Smooth muscle cell of the umbilical artery (primary cell): ENCODE measurements at places on chromosomes 11 and 22. TPM values are rescaled to one million over a fixed set of nuclear protein-coding genes. Genes with fewer than 3 reads are reported as not detected.

The SHANK2 gene
- 3.7 and 6.8 TPM in 2 replicates for total RNA-seq

The GALNT18 gene
- 49.0 and 51.7 TPM in 2 replicates for total RNA-seq

The THY1 gene
- 429 and 713 TPM in 2 replicates for total RNA-seq

The RASSF7 gene
- total RNA-seq: 7.1 and 13.3 TPM in 2 replicates

The KRTAP5-7 gene
- 0.14 TPM in 1 of 2 replicates, not detected in the other for total RNA-seq

The OR2AG2 gene
- 0.28 TPM in 1 of 2 replicates, not detected in the other for total RNA-seq

The PHOX2A gene
- not detected in 2 replicates for total RNA-seq

The EXPH5 gene
- total RNA-seq: 0.09 and 0.30 TPM in 2 replicates

The NR1H3 gene
- 4.4 and 4.8 TPM in 2 replicates for total RNA-seq

The DYNC2H1 gene
- 40.7 and 55.8 TPM in 2 replicates for total RNA-seq

The OTOG gene
- total RNA-seq: not detected in 2 replicates

The TSSK2 gene
- not detected in 2 replicates for total RNA-seq

The GAL gene
- 0.59 and 0.74 TPM in 2 replicates for total RNA-seq

The FOXR1 gene
- not detected in 2 replicates for total RNA-seq

The APOA1 gene
- total RNA-seq: 3.0 and 10.4 TPM in 2 replicates

The AGBL2 gene
- 0.30 and 2.0 TPM in 2 replicates for total RNA-seq

The GTSE1 gene
- 0.59 and 5.1 TPM in 2 replicates for total RNA-seq

The SLC6A5 gene
- not detected in 2 replicates for total RNA-seq

The CRYBA4 gene
- total RNA-seq: not detected in 2 replicates

The OR8B3 gene
- not detected in 2 replicates for total RNA-seq

The OVOL1 gene
- total RNA-seq: not detected in 2 replicates

The DGCR6 gene
- total RNA-seq: 0.14 and 1.8 TPM in 2 replicates

The ASCL2 gene
- not detected in 2 replicates for total RNA-seq

The KIF18A gene
- total RNA-seq: 2.1 and 12.3 TPM in 2 replicates

The CCDC81 gene
- 6.5 and 7.7 TPM in 2 replicates for total RNA-seq

The ATXN10 gene
- 206 and 221 TPM in 2 replicates for total RNA-seq

The CALCA gene
- not detected in 2 replicates for total RNA-seq
